ENCODE measurements at places on chromosomes 12 and 14.
A peak's percentile ranks its signal among the peaks of the same experiment; 100 is the strongest.

- DNase-seq = no peak
Observed at GRCh38 chr14:69701857-69702256, 65.1 kb upstream of the SRSF5 start.

- DNase-seq = peak; percentile 42
Observed at GRCh38 chr12:26845057-26845666, 12.2 kb upstream of the ITPR2 start.

GRCh38 chr14:74519316-74520074 lies 25.9 kb downstream of the ISCA2 start:
- DNase-seq = no peak

GRCh38 chr12:121288986-121289385 lies 7.5 kb downstream of the CAMKK2 start:
- DNase-seq = no peak

GRCh38 chr12:117622087-117622486 lies 260.7 kb upstream of the NOS1 start:
- DNase-seq = no peak

DNA sequence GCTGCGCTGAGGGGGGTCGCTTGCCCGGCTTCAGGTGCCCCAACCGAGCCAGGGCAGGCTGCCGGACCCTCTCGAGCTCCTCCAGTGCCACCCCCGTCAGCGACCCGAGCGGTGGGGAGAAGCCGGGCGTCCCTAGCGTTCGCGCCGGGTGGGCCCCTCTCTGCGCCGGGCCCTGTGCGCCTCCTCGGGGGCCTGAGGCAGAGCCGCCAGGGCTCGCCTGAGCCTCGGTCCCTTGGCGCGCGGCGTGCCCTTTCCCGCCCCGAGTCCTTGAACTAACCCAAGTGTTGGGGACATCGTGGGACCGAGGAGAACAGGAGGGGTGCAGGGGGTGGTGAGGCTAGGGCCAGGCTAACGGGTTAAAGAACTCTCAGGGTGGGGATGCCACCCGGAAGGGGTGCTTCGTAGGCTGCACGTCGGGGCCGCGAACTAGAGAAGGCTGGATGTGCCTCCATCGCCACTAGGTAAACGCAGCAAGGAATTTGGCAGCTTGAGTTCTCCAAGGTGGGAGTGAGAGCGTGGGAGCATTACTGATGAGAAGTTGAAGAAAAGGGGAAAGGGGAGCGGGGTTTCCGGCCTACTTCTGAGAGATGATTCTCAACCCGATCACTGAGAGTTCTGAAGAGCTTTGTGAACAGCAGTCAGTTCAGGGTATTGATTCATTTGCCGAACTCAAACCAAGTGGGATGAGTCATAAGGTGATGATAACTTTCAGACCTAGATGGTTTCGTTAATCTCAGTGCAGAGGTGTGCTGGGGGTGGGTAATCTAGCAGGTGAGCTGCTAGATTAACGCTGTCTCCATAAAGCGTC lies 618 bp downstream of the RNF34 start:
- DNase-seq = peak; percentile 50

- DNase-seq = no peak
Observed at GRCh38 chr14:52315355-52315718, 1.2 kb downstream of the PTGER2 start.

- no peak for DNase-seq
Observed at GRCh38 chr12:38919191-38919590, 13.8 kb upstream of the CPNE8 start.

- DNase-seq = no peak
Observed at GRCh38 chr12:97016163-97016562, 109.1 kb downstream of the NEDD1 start.

GRCh38 chr12:130016986-130017385 lies 113.2 kb upstream of the TMEM132D start:
- no peak for DNase-seq

DNA sequence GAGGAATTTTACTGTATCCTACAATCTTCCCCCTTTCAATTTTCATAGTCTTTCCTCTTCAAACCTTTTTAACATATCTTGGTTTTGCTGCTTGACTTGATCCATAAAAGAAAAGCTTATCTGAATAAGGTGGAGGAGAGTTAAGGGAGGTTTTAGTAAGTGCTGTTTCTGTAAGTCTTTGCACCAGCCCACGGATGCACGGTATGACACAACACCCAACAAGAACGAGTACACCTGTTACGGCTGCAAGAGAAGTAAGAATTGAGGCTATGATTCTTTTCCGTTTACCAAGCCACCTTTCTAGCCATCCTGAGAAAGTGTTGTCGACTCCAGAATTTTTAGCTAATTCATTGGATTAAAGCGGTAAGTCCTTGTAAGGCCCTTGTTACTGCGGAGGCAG lies 26.1 kb upstream of the CPNE8 start:
- DNase-seq = no peak

Measured in stimulated activated naive CD8-positive, alpha-beta T cell treated with anti-CD3 and anti-CD28 coated beads, Interleukin-15, Interleukin-2, amounts not matched to agents 100 U/mL and 50 U/mL, for 24 hours (primary cell).